Nephron progenitor cell (in vitro differentiated cells): ENCODE measurements at places on chromosomes 11 and 22.

DNA sequence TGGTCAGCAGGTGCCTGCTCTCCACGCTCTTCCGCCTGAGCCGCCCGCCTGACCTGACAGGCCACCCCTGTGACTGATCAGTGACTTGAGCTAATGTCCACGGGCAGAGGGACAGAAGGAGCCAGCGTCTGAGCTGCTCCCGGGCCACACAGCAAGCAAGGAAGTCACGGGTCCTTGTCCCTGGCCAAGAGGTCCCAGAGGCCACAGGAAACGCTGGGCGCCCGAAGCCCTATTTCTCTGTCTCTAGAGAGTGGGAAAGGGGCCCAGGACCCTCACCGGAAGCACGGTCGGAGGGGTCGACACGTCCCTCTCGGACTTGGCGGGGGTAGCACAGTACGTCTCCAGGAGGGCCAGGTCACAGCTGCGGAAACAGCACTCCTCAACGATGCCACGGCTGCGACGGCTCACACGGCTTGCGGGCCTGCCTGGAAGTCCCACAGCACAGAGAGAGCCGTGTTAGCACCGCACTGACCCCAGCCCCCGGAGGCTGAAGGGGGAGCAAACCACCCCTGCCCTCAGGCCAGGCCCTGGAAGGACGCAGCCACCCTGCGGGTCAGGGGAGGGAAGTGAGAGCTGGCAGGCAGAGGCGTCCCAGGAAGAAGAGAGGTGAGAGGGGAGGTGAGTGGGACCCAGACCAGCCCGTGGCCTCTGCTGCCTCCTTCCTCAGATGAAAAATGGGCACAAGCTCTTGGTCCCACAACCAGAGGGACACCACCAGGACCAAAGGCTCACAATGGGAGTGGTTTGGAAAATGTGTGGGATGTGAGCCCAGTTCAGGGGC is 5.8 kb downstream of the IGF2 start:
- peaks cover 66% of the 10 kb centered on the region for H3K4me1 ChIP-seq
- peak overlapping the region; percentile 64 for H3K4me3 ChIP-seq
- no peak for DNase-seq
- H3K27ac ChIP-seq, result peak overlapping the region; percentile 87
- H3K27me3 ChIP-seq, result peaks cover 48% of the 10 kb centered on the region

GRCh38 chr11:134509381-134510232 is 97.6 kb upstream of the B3GAT1 start:
- no peak overlapping the region for H3K4me3 ChIP-seq
- no peaks in the 10 kb centered on the region for H3K36me3 ChIP-seq

- H3K4me3 ChIP-seq, result no peak overlapping the region
- no peak for DNase-seq
- H3K27ac ChIP-seq, result no peak overlapping the region
- peaks cover 6% of the 10 kb centered on the region for H3K36me3 ChIP-seq
- peaks cover 33% of the 10 kb centered on the region for H3K4me1 ChIP-seq
Observed at GRCh38 chr11:119666061-119666460, 62.9 kb downstream of the NECTIN1 start.

DNA sequence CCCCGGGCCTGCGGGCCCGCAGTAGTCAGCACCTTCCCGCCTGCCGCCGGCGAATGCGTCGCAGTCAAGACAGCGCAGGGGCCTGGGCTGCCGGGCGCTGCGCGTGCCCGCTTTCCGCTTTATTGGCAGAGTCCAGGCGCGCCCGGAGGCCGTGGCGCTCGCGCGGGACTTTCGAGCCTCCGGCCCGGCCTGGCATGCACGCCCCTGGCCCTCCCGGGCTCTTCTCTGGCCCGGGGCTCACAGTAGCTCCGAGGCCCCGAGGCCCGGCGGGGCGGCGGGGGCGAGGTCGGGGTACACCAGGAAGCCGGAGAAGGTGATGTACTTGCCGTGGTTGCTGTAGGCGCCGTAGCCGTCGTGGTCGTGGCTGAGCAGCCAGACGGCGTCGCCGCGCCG is 3.1 kb downstream of the FAM180B start:
- DNase-seq, result no peak
- H3K27me3 ChIP-seq, result peaks cover 24% of the 10 kb centered on the region
- H3K36me3 ChIP-seq, result peaks cover 20% of the 10 kb centered on the region

DNA sequence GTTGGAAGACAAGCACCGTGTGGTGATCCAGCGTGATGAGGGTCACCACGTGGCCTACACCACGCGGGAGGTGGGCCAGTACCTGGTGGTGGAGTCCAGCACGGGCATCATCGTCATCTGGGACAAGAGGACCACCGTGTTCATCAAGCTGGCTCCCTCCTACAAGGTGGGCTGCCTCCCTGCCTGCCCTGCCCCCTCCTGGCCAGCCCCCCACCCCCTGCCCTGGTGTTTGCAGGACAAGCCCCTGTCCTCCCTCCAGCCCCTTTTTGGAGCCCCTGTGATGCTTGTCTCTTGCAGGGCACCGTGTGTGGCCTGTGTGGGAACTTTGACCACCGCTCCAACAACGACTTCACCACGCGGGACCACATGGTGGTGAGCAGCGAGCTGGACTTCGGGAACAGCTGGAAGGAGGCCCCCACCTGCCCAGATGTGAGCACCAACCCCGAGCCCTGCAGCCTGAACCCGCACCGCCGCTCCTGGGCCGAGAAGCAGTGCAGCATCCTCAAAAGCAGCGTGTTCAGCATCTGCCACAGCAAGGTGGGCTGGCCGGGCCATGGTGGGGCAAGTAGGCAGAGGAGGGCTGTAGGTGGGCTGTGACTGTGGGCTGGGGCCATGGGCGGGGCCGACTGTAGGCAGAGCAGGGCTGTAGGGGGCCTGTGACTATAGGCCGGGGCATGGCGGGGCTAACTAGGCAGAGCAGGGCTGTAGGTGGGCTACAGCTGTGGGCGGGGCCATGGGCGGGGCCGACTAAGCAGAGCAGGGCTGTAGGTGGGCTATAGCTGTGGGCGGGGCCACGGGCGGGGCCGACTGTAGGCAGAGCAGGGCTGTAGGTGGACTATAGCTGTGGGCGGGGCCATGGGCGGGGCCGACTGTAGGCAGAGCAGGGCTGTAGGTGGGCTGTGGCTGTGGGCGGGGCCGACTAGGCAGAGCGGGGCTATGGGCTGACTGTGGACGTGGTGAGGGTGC is 13.6 kb downstream of the MUC2 start:
- DNase-seq, result no peak
- H3K36me3 ChIP-seq, result no peaks in the 10 kb centered on the region
- H3K4me1 ChIP-seq, result no peaks in the 10 kb centered on the region
- no peak overlapping the region for H3K27ac ChIP-seq

DNA sequence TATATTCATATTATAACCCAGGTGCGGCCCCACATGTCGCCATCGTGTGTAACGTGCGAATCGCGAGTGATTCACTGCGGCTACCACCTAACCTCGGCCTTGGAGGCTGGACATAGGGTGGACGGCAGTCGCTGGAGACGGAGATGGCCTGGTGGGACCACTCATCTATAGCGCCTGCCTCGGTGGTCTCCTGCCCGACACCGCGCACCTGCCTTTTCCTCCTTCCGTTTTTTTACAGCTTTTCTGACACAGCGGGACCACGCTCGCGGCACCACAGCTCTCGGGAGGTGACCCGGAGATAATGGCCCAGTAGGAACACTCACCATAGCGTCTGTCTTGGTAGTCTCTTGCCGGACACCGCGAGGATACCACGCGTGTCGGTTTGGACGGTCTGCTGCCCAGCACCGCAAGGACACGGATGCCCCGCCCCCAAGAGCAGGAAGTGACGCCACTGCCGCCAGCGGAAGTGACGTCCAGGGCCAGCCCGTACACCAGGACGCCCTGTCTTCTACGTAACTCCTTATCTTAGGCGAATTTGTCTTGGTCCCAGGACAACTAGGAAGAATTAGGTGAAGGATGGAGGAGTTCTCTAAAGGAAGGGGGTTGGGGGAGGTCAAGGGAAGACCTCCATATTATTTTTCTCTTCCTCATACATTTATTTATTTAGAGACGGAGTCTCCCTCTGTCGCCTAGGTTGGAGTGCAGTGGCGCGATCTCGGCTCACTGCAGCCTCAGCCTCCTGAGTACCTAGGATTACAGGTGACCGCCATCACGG is 6.4 kb downstream of the SNU13 start:
- DNase-seq, result peak; percentile 92
- H3K27me3 ChIP-seq, result peaks cover 4% of the 10 kb centered on the region
- H3K4me1 ChIP-seq, result peaks cover 11% of the 10 kb centered on the region
- peak overlapping the region; percentile 100 for H3K27ac ChIP-seq
- H3K36me3 ChIP-seq, result peaks cover 41% of the 10 kb centered on the region

GRCh38 chr11:31102875-31103274 is 266.7 kb downstream of the DCDC1 start:
- peaks cover 2% of the 10 kb centered on the region for H3K27me3 ChIP-seq
- no peaks in the 10 kb centered on the region for H3K36me3 ChIP-seq
- H3K4me1 ChIP-seq, result peaks cover 19% of the 10 kb centered on the region
- DNase-seq, result no peak

DNA sequence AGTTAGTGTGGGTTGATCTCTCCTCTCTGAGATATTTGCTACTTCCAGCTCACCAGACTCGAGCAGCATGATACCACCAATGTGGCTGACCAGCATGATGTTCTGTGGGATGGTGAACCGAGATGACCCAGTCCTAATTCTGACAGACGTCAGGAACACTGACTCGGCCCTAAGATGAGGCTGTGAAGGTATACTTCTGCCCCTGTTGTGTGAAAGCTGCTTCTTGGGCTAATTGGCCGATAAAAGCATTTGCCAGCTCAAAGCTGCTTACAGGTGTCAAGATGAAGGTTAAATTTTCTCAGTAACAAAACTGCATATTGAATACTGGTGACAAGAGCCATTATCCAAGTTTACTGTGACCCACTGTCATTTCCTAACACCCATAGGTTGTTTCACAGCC is 151.4 kb downstream of the BRD1 start:
- H3K27me3 ChIP-seq, result peaks cover 79% of the 10 kb centered on the region
- H3K27ac ChIP-seq, result no peak overlapping the region
- H3K36me3 ChIP-seq, result no peaks in the 10 kb centered on the region
- H3K4me3 ChIP-seq, result no peak overlapping the region

DNA sequence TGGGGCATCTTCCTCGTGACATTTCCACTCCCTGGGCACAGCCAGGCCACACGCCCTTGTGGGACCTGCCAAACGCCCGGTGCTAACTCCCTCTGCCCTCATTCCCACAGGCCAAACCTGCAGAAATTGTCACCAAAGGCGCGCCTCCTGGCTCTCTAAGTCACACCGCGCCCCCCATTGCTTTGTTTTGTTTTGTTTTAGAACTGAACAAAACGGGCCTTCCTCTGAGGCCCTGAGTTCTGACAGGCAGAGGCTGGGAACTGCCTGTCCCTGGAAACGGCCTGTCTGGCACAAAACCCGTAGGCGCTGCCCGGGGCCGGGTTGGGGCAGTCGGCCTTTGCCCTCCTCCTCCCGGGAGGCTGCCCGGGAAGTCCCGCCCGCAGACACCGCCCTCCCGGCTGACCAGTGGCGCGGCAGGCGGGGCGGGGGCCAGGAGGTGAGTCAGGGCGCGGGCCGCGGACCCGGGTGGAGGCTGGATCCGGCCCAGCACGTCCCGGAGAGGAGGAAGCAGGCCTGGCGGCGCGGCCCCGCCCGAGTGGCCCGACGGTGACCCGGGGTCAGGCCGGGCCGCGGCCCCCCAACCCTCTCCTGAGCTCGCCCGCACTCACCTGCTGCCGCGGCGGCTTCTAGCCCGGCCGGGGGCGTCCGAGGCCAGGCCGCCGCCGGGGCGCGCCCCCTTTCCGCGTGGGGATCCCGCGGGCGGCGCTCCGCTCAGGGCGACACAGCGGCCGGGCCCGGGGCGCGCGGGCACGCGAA is 465 bp downstream of the SUN2 start:
- peaks cover 11% of the 10 kb centered on the region for H3K27me3 ChIP-seq
- peaks cover 46% of the 10 kb centered on the region for H3K4me1 ChIP-seq
- H3K36me3 ChIP-seq, result peaks cover 1% of the 10 kb centered on the region
- peak overlapping the region; percentile 21 for H3K27ac ChIP-seq
- peak; percentile 72 for DNase-seq
- H3K4me3 ChIP-seq, result peak overlapping the region; percentile 87

DNA sequence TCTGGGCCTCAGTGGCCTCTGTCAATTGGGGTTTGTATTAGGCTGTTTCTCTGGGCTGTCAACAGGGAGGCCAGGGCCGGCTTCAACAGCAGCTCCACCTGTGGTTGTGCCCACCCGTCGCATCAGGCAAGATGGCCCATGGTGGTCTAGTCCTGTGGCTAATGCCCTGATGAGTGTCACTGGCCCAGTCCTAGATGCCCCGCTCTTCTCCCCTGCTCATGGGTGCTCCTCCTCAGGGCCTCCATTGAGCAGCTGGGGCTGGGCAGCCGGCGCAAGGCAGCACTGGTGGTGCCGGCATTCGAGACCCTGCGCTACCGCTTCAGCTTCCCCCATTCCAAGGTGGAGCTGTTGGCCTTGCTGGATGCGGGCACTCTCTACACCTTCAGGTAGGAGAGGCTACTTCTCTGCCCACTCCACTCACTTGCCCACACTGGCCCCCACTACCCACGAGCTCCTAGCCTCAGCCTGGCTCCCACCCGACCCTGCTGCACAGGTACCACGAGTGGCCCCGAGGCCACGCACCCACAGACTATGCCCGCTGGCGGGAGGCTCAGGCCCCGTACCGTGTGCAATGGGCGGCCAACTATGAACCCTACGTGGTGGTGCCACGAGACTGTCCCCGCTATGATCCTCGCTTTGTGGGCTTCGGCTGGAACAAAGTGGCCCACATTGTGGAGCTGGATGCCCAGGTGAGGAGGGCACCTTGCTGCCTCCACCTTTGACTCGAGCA is 5.4 kb downstream of the LARGE2 start:
- DNase-seq, result no peak
- H3K27ac ChIP-seq, result no peak overlapping the region
- no peak overlapping the region for H3K4me3 ChIP-seq
- peaks cover 42% of the 10 kb centered on the region for H3K4me1 ChIP-seq
- peaks cover 40% of the 10 kb centered on the region for H3K27me3 ChIP-seq
- H3K36me3 ChIP-seq, result peaks cover 15% of the 10 kb centered on the region

DNA sequence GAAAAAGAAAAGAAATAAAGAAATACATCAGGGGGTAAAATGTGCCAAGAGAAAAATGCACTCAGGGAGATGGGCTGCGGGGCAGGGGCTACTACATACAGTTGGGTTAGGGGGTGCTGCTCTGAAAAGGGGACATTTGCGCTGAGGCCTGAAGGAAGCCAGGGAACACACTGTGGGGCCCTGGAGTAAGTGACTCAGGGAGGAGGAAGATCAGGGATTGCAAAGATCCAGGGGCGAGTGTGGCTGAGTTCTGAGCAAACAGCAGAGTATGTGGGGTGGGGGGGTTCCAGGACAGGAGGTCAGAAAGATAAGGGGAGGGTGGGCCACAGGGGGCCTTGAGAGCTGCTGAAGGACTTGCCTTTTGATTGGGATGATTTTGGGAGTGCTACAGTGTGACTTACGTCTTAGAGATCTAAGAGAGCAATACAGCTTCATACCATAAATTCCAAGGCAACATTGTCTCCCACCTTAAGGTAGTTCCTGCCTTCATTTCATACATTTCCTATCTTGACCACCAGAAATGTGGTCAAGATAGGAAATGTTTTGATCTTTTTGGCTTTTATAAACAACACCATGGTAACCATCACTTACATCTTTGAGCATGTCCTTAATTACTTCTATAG is 5.8 kb downstream of the A4GALT start:
- H3K4me1 ChIP-seq, result peaks cover 40% of the 10 kb centered on the region
- H3K36me3 ChIP-seq, result no peaks in the 10 kb centered on the region
- H3K27ac ChIP-seq, result no peak overlapping the region
- peaks cover 38% of the 10 kb centered on the region for H3K27me3 ChIP-seq
- no peak overlapping the region for H3K4me3 ChIP-seq
